ENCODE measurements at places on chromosomes 2 and 18.

GRCh38 chr2:224837558-224837957 is 121.4 kb upstream of the CCDC195 start:
- DNase-seq: no peak

GRCh38 chr2:43507137-43507536 is 88.7 kb downstream of the THADA start:
- no peak for DNase-seq

DNA sequence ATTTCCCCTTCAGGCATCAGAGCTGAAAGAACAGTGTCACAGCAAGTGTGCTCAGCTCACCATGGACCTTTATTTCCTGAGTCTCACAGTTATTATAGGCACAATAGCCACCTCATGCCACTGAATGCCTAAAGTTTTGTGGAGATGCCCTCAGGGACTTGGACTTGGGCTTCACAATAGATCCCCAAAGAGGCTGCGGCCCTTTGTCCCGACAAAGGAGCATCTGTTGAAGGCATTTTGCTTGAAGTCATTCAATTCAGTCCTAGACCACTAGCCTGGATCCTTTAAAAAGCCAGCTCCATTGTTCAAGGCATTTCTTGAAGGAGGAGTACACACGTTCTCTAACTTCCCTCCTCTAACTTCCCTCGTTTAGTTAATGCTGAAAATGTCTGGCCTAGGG is 125.4 kb downstream of the DCC start:
- DNase-seq: no peak

GRCh38 chr2:73700131-73700611 is 37.0 kb downstream of the TPRKB start:
- DNase-seq: no peak

DNA sequence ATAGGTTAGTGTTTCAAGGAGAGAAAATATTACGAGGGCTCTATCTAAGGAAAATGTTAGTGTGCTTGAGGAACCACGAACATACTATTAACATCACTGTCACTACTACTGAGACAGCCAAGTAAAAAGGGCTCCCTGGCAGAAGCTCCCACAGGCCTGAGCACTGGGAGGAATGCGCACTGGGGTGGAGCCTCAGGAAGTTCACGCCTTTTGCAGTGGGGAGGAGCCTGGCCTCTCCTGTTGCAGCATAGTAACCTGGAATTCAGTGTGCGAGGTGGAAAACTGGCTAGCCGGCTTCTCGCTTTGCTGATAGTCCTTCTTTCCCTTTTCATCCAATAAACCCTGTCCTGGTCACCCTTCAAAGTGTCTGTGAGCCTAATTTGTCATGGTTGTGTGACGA is 250.3 kb downstream of the ERBB4 start:
- DNase-seq: no peak

DNA sequence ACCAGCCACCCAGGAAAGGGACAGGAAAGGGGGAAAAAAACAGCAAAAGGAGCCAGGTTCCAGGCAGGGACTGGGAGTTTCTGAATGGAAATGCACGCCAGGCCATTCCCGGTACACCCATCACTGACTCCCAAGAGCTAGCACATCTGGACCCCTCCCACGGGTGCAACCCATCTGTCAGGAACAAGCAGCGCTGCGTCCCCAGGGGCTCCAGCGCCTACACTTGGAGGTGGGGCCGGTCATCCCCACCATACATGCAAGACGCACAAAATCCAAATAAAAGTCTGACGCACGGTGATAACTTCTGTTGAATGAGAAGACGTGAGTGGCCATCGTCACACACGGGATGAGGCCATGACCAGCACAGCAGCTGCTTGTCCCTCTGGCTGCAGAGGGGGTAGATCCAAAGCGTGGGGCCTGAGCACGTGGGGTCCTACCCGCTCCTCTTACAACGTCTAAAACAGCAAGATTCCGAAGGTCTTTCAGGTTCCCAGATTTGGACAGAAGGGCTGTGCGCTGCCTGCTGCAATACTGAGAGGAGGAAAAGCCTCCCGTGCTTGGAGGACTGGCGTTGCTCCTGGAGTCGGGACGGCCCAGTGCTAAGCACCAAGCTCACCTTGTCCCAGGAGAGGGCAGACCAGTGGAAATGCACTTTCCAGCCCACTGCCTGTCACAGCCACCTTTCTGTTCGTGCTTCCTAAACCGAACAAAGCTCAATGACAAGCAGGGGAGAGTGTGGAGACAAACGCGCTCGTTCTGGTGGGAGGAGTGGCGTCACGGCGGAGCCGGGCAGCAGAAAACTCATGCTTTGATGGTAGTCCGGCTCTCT is 68.9 kb downstream of the NDUFA10 start:
- DNase-seq: no peak

GRCh38 chr2:128368437-128369107 is 49.9 kb upstream of the HS6ST1 start:
- DNase-seq: no peak

- DNase-seq: no peak
These were observed 94.1 kb downstream of the CSRNP3 start for GRCh38 chr2:165563468-165564225.

GRCh38 chr2:4882421-4882820 is 809.8 kb upstream of the SOX11 start:
- no peak for DNase-seq

DNA sequence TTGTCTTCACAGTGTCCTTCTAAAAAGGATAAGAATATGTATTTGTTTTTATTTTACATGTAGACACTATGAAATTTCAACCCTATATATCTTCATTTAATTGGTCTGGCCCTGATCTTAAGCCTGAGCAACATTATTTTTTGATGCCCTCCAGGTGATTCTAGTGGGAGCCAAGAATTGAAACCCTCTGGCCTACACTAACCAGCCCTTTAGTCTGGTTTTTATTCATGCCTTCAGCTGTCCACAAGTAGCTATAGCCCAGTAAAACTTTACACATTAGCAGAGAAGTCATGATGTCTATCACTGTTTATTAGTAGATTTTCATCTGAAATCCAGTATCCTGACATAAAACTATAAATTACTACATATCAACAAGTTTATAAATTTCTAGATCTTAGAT is 52.7 kb upstream of the UBXN4 start:
- DNase-seq: no peak

DNA sequence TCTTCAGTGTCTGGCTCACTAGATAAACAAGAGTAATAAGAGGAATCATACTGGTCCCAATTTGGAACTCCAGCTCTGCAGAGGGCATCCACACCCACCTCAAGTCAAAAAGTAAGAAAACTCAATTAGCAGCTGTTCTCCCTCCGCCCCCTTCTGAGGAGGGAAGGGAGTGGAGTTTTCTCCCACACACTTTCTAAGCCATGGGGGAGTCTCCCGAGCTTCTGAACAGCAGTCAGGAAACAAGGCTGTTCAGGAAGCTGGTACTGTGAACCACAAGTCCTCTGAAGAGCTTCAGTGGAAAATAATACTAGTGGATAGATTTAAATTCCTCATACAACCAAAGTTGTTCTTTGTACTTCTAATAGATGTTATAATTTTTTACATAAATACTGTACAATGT is 32.9 kb upstream of the SPTBN1 start:
- no peak for DNase-seq

- DNase-seq: no peak
These were observed 40.2 kb downstream of the POLR1A start for GRCh38 chr2:86065512-86065911.

- DNase-seq: peak; percentile 52
These were observed 23.8 kb downstream of the ANKAR start for GRCh38 chr2:189698020-189698887.

- no peak for DNase-seq
These were observed 1067.4 kb upstream of the DDX18 start for GRCh38 chr2:116747103-116747502.

- no peak for DNase-seq
These were observed 44.4 kb upstream of the CCDC68 start for GRCh38 chr18:55003695-55004094.

DNA sequence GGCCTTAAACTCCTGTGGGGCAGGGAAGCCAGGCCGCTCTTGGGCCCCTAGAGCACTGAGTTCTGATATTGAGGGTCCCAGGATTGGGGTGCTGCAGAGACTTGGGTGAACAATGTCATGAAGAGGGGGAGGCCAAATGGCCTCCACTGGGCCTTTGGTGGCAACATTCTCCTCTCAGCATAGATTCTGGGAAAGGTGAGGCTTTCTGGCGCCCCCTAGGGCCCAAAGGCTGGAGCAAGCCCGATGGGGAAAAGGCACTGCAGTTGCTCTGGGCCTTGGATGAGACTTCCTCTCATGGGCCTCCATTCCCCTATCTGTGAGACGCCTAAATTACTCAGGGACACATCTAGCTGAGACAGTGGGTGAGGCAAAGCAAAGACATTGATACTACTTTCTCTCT is 84.8 kb downstream of the ACAA2 start:
- peak; percentile 25 for DNase-seq

- DNase-seq: no peak
These were observed 1.2 kb downstream of the KCNG2 start for GRCh38 chr18:79798999-79799370.

DNA sequence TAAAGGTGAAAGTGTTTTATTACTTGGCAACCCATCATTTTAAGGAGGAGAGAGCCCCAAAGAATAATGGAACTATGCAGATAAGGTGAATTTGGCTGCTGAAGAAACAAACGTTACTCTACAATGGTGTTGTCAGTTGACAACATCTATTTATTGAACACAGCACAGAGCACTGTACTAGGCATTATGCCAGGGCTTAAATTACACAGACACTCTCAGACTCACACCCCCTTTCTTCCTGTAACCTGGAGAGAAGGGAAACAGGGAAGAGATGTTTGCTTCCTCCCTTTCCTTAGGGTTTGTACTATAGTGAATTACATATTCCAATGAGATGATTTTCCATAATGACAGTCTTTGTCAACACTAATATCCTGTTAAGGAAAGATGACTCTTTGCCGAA is 94.0 kb upstream of the ATP5MC3 start:
- no peak for DNase-seq

DNA sequence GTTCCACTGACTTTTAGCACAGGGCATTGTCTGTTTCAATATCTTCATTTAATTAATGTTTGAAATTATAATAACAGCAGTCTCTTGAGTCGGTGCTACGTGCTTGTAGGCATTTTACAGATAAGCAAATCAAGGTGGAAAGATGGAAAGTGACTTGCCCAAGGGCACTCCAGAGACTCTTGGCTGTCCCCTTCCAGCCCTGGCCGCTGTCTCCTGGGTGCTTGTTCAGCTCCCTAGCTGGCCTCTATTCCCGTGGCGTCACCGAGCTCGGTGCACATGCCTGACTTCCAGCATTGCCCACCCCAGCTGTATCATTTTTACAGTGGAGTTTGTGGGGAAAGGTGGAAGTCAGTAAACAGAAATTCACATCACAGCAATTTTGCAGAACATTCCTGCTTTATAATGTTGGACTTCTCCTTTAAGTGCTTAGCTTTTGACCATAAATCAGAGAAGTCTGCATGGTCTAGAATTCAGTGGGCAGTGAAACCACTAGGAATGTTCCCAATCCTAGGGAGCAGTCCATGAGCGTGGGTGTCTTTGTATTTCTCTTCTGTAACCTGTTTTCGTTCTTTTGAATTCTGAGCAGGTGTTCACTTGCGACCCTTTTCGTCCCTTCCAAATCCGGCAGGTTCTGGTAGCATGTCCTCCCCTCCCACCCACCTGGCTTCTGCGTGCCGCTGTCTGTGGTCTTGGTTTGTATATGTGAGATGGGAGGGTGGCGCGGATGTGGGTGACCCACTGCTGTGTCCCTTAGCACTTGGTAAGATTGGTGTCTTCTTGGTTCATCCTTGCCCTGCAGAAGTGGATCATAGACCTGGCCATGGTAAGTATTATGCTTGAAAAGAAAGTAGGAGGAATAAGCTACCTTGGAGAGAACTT is 8.4 kb downstream of the SLC66A3 start:
- no peak for DNase-seq

GRCh38 chr18:13439461-13439860 is 220.9 kb downstream of the LDLRAD4 start:
- no peak for DNase-seq

DNA sequence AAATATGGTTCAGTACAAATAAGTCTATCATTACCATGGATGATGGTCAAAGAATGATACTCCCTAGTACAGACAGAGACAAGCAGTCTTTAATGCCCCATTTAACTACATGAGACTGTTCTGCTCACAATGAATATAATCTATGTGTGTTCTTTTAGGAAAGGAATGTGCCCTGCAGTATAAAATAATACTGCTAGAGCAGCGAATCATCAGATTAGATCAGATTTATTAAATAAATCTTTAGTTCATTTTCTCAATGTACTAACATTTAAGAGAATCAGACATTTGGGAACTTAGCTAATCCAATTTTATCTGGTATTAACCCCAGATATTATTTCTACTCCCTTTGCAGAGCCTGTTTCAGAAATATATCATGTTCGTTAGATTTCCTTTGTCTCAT is 272.0 kb upstream of the GCFC2 start:
- DNase-seq: no peak

DNA sequence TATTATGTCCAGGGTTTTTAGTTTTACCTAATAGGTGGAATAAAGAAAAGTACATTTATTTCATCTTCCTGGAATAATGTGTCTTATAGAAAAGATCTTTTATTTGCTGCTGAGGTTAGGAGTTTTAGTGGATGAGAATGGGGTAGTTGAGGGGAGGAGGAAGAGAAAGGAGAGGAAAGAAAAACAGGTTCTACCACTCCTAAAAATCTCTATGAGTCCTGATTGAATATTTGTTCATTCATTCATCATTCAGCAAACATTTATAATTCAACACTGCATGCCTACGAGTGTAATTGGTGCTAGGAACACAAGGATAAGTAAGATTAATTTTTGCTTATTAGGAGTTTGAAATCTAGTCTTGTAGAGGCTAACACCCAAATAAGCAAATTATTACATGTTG is 45.2 kb upstream of the SLC4A10 start:
- DNase-seq: no peak

- DNase-seq: no peak
These were observed 142.7 kb upstream of the ST6GAL2 start for GRCh38 chr2:107028661-107029060.

- no peak for DNase-seq
These were observed 21.0 kb downstream of the BCL11A start for GRCh38 chr2:60532421-60532820.

GRCh38 chr2:133120310-133120709 is 448.0 kb downstream of the NCKAP5 start:
- no peak for DNase-seq

DNA sequence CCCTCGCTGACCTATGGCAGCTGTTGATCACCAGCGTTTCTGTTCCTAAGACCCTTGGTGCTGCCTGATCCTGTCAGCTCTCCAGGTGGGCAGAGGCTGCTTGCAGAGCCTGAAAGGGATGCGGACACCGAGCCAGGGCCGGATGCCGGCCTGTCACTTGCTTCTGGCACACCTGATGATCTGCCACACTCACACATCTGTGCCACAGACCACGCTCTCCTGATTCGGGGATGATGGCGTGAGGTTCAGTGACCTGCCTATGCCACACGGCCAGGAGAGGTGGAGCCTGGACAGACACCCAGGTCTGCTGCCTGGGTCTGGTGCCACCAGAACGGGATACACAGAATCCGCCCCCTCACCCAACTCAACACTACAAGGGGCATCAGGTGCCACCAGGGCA is 129.4 kb upstream of the GLI2 start:
- DNase-seq: no peak

- DNase-seq: no peak
These were observed 57.7 kb downstream of the PRKCE start for GRCh38 chr2:45709137-45709536.
